ENCODE measurements at places on chromosomes 2 and 18.

- DNase-seq: no peak
These were observed 215.6 kb upstream of the MAP2 start for GRCh38 chr2:209208211-209208610.

DNA sequence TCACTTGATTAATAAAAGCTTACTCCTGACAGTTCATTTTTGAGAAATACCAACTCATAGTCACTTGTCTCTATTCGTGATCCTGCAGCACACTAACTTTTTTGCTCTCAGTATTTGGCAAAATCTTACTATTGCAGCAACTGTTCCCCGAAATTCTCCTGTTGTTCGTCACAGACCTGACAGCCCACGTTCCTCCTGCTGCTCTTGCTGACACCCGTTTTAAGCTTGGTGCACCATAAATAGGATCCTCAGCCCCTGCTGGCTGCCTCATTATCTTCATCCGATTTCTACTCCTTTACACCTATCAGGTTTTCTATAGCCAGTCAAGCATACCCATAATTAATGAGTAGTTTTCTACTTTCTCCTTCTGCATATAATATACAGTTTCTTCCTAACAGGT lies 368.8 kb downstream of the PLCL1 start:
- no peak for DNase-seq

DNA sequence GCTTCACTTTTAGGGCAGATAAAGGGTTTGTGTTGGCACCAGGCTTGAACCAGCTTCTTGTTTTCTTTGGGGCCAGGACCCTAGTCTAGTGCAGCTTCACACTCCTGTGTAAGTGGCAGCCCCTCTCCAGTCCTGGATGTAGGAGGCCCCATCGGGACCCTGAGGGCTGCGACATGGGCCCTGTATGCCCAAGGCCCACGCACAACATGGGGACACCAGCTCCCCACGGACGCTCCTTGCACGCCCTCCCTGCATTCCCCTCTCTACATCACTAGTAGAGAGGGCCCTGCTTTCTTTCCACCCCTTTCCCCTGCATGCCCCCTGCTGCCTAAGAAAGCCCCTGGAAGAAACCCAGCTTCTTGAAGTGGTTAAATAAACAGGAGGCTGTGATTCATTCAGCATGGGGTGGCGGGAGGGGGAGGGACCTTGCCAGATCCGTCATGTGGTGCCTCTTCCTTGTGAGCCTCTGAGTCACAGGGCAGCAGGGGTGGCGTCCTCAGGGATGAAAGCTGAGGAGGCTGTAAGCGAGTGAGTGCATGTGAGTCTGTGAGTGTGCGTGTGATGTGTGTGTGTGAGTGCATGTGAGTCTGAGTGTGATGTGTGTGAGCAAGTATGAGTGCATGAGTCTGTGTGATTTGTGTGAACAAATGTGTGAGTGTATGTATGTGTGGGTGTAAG lies 42.5 kb downstream of the COPS8 start:
- no peak for DNase-seq

DNA sequence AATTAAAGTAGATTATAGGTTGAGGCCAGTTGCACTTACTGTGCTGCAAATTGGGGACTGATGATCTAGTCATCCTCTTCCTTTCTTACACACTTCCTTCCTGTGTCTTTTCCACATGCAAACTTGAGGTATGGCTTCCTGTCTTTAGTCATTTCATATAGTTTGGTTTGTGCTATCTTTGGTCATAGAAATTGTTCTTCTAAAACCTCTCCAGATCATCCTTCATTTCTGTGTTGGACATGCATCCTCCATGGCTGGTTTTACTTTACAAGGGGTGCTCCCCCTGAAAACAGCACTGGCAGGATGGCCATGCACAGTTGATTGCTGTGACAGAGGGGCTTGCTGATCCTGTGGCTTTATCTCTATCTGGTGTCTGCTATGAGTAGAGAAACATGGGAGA lies 36.5 kb downstream of the MGAT5 start:
- no peak for DNase-seq

DNA sequence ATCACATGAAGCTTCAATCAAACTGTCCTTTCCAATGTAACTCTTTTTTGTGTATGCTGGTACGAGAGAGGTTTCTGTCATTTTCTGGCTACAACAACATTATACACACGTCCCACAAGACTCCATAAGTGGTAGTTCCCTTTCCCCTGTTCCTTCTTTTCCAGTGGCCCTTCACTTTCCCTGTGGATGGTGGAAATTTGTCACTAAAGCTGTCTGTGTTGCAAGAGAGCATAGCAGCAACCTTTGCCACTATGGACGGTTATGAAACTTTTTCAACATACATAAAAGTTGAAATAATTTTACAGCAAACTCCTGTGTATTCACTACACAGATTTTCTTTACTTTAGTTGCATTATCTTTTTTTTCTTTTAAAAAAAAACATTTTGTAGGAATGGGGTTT lies 18.7 kb downstream of the DBI start:
- DNase-seq: no peak

- no peak for DNase-seq
These were observed 21.2 kb downstream of the MRPL33 start for GRCh38 chr2:27792759-27793158.

DNA sequence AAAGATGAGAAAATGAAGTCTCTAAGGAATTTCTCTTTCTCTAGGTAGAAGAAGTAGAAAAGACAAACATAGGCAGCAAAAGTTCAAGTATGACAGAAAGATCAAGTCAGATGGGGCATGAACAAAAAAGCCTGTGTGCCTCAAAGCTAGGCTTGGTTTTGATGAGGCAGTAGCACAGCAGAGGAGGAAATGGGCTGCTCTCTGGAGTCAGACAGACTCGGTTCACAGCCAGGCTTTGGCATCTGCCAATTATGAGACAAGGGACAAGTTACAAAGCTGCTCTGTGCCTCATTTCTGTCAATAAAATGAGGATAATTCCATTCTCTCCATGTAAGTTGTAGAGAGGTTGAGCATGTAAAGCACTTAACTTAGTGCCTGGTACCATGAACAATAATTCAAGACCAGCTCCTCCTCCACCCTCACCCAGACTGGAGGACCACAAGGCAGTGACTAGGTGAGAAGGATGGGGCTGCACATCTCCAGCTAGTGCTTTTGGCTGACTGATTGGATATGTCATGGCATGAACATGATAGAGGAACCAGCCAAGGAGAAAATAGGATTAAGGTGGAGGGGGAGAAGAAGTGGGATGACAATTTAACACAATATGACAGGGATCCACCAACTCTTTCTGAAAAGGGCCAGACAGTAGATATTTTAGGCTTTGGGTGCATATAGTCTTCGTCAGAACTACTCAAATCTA lies 84.6 kb downstream of the TMEM163 start:
- DNase-seq: no peak

GRCh38 chr2:203871371-203871983 lies 3.9 kb downstream of the CTLA4 start:
- DNase-seq: no peak

- DNase-seq: no peak
These were observed 12.7 kb upstream of the CDH19 start for GRCh38 chr18:66616523-66616983.

- DNase-seq: peak; percentile 5
These were observed 5.1 kb downstream of the SERPINB8 start for GRCh38 chr18:63974991-63975390.

DNA sequence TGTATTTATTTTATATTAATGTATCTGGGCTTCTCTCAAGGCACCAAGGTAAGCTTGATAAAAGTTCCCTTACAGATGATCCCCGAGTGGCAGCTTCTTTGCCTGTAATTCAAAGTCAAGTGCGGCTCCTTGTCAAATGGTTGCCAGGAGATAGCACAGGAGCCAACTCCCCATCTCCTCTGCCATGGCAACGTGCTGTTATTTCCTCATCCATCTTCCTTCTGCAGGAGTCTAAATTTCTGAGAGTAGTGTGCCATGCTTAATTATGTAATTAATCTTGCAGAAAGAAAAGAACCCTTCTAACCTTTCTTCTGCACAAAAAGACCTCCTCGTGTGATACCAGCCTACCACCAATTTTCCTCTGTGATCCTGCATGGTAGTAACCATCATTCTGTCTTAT lies 46.2 kb upstream of the ACMSD start:
- DNase-seq: no peak

GRCh38 chr2:106358521-106358920 lies 109.7 kb downstream of the RGPD3 start:
- no peak for DNase-seq

- no peak for DNase-seq
These were observed 182.2 kb upstream of the NRP2 start for GRCh38 chr2:205500065-205500464.

All from stimulated activated naive CD4-positive, alpha-beta T cell (primary cell).